Stimulated activated CD4-positive, alpha-beta T cell treated with anti-CD3 and anti-CD28 coated beads, Interleukin-1b, Interleukin-23, amount 100 ng/mL, for 24 hours (primary cell): ENCODE measurements at places on chromosomes 7 and 10.

DNA sequence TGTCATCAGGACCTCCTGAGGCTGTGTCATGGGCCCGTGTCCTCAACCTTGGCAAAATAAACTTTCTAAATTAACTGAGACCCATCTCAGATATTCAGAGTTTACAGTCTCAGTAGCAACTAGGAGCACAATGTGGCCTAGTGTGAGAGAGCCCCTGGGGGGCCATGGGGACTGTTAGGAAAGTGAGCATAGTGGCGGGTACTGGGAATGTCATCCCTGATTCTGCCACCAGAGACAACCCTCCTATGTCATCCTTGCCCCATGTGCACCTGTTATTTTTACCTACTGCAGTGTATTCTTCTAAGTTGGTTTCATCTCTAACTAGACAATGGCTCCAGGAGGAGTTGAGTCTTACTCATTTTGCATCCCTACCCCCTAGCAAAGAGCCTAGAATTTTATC is 78.6 kb downstream of the CCDC71L start:
- DNase-seq: no peak

DNA sequence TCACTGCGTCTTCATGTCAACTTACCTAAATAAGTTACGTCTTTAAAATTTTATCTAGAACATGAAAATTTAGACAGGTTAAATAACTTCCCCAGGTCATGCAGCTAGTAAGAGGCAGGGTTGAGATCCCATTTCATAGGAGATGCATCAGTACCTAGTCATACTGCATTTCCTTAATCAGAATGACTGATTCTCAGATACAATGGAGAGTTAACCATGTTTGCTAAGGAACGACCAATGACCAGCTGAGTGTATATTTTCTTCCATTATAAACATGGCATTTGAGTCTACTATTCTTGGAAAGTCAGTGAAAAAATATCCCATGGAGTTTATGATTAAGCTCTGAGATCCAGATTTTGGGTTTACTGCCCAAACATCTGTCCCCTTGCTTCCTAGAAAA is 39.6 kb downstream of the ENTPD1 start:
- no peak for DNase-seq

DNA sequence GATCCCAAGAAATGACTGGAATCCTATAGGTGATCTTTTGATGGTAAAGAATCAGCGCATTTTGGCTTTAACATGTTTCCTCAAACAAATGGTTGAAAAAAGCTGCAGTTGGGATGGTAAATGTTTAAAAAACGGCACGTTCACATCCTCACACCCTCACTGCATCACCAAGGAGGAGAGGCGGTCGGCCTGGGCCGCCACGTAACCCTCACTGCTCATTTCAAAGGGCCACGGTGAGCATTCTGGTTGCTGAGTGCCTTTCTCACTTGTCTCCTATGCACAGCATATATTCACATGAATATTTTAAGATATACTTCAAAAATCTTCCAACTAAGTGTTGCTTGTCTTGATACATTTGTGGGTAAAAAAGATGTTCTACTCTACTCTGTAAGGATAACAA is 233.2 kb downstream of the DNAJB6 start:
- no peak for DNase-seq

DNA sequence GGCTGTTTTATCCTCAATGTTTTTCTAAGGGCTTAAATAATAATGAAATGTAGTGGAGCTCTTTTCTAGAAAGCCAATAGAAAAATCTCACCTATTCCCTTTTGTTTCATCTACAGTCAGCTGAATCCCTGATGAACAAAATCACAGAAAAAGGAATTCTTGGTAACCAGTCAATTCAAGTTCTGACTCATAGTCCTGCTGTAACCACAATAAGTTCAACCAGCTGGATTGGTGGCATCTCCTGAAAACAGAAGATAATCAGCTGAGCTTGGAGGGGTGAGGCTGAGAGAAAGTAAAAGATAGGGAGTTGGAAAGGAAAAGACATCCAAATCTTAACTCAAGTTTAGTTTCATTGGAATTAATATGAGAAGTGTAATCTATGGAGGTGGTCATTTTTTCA is 772.1 kb downstream of the CCSER2 start:
- no peak for DNase-seq

GRCh38 chr7:77553123-77553522 is 16.0 kb downstream of the PTPN12 start:
- no peak for DNase-seq

DNA sequence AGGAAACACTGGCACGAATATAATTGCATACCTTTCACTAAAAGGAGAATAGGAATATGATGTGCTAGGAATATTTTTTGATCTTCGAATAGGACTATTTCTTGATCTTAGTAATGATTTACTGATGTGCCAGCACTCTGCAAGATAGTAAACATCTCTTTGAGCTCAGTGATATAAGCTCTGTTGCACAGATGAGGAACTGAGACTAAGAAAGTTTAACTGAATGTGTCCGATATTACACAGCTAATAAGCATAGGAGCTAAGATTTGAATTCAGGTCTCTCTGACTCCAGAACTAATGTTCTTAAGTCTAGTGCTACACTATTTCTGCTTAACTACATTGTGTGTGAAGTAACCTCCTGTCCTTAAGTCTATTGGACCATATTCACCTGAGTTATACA is 98.4 kb upstream of the PTPRZ1 start:
- no peak for DNase-seq

- DNase-seq: no peak
Observed at GRCh38 chr10:49610458-49611165, 502 bp downstream of the SLC18A3 start.

GRCh38 chr7:135147341-135147898 is 452 bp upstream of the TMEM140 start:
- DNase-seq: no peak

DNA sequence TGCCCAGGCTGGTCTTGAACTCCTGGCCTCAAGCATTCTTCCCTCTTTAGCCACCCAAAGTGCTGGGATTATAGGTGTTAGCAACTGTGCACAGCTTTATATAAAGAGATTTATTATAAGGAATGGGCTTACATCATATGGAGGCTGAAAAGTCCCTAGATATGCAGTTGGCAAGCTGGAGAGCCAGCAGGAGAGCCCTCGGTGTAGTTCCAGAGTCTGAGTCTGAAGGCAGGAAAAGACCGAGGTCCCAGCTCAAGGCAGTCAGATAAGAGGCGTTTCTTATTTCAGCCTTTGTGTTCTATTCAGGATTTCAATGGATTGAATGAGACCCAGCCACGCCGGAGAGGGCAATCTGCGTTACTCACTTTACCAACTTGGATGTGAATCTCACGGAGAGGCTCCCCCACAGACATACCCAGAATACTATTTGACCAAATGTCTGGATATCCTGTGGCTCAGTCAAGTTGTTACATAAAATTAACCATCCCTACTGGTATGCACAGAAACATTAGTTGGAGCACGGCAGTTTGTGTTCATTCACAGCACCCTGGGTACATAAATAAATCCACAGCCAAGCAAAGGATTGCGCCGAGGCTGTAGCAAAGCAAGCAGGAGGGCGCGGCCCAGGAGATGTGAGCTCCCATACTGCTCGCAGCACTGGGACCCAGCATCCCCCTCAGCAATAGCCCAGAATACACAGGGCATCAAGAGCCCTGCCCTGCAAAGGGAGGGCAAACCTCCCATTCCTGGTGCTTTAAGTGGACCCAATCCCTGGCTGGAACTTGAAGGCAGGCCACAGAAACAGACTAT is 158.4 kb upstream of the ZNF32 start:
- no peak for DNase-seq

- DNase-seq: no peak
Observed at GRCh38 chr7:71132127-71132376, at the start of gene GALNT17. Gene GALNT17, plus strand, starts transcription at chr7:71132144.

DNA sequence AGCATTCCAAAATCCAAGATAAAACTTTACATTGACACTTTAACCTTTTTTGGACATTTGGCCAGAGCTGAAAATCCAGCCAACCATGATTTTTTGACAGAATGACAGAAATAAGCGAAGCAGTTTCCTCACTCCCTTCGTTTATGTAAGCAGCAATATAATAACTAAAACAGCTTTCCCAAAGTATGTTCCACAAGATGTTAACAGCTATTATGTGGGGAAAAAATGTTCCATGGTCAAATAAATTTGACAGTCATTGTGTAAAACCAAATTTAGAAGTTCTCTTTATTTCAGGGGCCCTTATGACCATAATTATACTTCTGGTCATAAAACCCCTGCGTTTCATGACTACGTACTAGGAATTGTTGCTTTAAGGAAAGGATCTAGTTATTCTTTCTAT is 416.5 kb downstream of the MAGI2 start:
- DNase-seq: no peak

DNA sequence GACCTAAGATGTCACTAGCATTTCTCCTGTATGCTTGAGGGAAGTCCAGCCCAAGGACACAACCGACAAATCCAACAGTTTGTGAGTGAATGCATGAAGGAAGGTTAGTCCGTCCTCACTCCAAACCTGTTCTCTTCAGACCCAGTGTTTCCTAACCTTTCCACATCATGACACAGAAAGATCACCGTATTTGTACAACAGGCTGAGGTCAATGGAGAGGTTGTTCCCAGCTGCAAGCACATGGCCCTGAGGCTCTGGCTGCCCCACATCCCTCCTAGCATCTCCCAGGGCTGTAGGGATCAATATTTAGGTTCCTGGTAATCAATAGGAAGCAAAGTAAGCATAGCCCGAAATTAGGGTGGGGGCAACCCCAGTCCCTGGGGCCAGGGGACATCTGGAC is 227.9 kb downstream of the PLXNA4 start:
- DNase-seq: no peak

DNA sequence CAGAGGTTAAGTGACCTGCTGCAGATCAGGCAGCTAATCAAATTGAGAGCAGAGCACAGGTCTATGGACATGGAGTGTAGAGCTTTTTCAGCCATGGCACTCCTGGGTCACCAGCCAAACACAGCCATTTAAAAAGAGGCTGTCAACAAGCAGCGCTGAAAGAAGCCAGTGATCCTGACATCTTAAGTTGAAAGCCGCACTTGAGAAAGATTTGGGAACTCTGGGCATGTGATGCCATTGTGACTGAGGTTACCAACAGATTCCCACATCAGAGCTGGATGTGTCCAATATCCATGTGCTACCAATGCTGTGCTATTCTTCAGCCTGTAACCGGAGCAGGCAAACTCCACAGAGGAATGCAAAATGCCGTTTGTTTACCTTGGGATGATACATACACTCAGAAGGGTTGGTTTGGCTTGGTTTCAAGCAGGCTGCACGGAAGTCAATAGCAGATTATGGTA is 56.2 kb upstream of the ABLIM1 start:
- DNase-seq: no peak

- DNase-seq: no peak
Observed at GRCh38 chr7:320297-320696, 30.3 kb downstream of the FOXL3 start.

DNA sequence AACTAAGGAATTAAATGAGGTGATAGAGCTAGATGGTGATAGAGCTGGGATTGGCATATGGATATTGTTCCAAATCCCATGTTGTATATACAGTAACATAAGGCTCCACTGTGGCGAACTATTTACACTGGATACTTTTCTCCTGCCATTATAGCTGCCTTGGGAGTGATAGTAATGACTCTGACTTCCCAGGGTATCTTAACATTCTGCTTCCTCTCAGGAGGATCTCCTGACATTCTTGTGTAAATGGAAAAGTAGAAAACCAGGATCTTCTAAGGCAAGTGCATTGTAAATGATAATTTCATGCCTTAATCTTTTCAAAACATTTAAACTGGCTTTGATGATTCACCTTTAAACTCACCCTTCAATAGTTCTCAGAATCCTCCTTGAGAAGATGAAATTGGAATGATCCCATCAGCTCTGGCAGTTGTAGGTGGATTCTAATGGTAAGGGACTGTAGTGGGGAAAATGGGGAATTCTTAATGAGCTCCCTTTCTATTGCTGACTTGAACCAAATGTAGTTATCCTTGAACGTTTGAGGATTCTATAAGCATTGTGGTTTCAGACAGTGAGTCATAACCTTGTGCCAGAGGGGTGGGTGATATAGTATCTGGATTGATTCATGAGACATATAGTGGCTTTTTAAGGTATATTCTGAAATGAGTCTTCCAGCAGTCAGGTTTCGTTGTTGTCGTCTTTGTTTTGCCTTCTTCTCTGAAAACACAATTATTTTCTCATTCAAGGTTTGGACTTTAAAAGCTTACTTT is 450.0 kb downstream of the SUGCT start:
- DNase-seq: no peak

- no peak for DNase-seq
Observed at GRCh38 chr10:62511238-62511637, 137.1 kb downstream of the ZNF365 start.

DNA sequence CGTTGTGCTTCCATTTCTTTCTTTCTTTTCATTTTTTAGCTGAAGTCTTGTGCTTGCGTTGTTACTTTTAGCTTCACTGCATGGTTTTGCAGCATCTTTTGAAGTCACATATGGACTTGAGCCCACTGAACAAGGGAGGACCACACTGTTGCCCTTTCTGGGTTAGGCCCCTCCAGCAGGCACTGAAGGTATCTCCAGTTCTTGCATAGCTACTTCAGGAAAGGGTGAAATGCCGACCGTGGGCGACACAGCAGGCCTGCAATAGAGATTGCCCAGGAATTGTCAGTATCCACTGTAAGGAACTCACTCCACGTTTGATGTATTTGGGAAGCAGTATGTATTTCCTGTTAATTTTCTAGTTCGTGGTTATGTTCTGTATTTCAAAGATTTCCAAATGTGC is 85.1 kb downstream of the WDR37 start:
- no peak for DNase-seq

GRCh38 chr7:119967221-119967620 is 305.8 kb upstream of the KCND2 start:
- DNase-seq: no peak

- DNase-seq: no peak
Observed at GRCh38 chr10:51090190-51090589, 15.9 kb downstream of the PRKG1 start.

DNA sequence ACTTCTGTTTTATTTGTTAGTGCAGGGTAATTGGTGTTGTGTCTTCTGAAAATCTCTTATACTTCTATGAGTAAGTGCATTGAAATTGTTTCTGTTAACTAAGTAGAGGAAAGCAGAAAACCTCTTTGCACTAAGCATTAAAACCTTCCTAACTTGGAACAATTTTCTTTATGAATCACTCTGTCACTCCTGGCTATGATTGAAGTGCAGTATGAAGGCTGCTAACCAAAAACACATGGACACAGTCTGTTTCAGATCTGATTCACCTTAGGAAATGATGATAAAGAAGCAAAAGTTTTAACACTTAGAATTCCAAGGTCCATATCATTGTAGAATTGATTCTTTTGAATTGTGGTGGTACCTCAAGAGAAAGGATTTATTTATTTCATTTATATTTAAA is 41.9 kb downstream of the MET start:
- DNase-seq: no peak

DNA sequence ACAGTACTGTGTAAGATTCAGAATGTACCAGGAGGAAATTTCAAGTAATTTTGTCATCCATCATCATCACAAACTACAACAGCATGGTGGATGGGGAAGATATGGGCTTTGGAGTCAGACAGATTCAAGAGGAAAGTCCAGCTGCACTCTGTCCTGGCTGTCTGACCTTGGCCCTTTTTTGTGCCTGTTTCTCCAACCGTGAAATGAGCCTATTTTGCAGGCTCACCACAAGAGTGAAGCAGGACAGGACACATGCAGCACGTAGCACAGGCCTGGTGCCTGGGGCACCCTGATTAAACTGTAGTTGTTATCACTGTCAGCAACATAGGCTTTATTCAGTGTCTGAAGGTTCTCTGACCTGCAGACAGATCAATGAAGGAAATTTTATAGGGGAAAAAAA is 37.6 kb downstream of the RHOBTB1 start:
- DNase-seq: no peak

GRCh38 chr7:1130021-1130990 is 29.7 kb downstream of the ZFAND2A start:
- DNase-seq: no peak

GRCh38 chr10:1737222-1738061 is at the start of gene ADARB2:
Gene ADARB2, minus strand, starts transcription at chr10:1737525.
- DNase-seq: no peak
